ENCODE measurements at places on chromosomes 11 and 22. TPM values are rescaled to one million over a fixed set of nuclear protein-coding genes. Genes with fewer than 3 reads are reported as not detected.

DNA sequence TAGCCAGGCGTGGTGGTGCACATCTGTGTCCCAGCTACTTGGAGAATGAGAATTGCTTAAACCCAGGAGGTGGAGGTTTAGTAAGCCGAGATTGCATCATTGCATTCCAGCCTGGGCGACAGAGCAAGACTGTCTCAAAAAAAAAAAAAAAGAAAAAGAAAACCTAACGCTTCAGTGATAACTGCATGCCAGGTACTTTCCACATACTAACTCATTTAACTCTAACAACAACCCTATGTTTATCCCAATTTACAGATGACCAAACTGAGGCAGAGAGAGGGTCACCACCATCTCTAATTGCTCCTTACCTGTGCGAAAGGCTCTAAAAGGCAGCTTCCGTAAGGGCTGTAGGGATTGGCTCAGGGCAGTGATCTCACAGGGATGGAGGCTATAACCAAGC is 11.6 kb downstream of the PISD start:
- DNase-seq, result no peak

DNA sequence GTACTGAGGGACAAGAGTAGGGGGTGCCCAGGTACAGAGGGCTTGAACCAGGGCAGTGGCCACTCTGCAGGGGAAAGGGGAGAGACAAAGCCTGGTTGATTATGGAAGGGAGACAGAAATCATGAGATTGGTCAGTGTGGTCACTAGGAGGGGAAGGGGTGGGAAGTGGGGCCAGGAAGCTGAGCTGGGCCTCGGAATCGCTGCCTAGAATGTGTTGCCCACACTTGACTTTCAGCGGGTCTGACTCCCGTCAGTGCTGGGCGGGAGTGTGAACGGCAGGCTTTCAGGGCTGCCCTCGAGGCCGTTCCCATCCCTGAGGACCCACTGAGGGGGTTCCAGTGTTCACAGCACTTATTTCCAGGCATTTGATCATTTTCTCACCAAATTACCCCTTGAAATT is 5.9 kb downstream of the DAGLA start:
- no peak for DNase-seq

DNA sequence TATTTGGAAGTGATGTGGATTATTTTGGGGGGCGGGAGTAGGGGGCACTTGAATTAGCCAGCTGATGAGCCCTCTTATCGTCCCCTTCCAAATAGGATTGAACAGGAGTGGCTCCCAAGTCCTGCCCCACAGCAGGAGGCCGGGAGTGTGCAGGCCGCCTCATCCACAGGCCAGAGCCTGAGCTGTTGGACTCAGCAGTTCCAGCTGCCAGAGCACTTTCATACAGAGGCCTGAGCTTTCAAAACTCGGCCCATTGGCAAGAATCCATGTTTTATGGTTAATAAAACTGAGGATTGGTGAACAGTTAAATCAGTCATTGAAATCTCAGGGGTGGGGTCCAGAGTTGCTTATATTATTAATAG is 9.6 kb downstream of the FAM118A start:
- DNase-seq, result no peak

- DNase-seq, result no peak
Observed at GRCh38 chr22:27295040-27295439, 506.5 kb downstream of the MN1 start.

DNA sequence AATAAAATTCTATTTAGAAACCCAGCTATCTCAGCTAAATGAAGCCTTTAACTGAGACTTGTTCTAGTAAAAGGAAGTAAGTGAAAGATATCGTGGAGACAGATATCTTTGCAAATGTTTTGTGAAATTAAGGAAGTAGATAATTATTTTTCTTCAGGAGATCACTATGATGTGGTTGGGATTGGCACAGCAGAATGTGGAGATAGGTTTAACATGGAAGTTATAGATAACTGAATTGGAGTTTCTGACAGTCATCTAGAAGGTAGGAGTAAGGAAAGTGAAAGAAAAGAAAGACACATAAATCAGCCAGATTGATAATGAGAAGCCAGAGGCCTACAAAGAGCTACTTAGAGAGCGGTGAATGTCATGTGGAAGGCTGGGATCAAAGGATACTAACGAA is 4.7 kb upstream of the CASP5 start:
- no peak for DNase-seq

YPEL1 gene
- total RNA-seq, result 19.0 TPM

- DNase-seq, result no peak
Observed at GRCh38 chr11:396511-396947, 2.5 kb downstream of the PKP3 start.

DNA sequence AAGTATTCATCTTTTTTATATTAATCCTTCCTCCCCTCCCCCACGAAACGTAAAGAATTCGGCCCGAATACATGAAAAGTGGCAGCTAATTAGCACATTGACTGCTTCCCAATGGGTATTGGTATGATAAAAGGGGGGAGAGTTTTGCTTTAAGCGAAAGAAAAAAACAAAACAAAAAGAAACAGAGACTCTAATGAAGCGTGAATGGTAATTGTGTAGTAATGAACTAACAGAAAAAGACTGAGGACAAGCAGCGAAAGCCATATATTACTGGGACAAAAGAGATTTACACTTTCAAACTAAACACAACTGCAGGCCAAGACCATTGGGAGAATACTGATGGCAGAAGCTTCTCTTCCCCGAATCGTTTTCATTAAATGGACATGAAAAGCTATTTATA is 2.5 kb downstream of the DBX1 start:
- DNase-seq, result no peak

GRCh38 chr11:113906516-113906915 is 1.9 kb downstream of the HTR3B start:
- no peak for DNase-seq

- no peak for DNase-seq
Observed at GRCh38 chr11:85672105-85672902, 7.4 kb upstream of the CREBZF start.

BAIAP2L2 gene
- total RNA-seq, result 0.40 TPM

LIPT2 gene
- 3.4 TPM for total RNA-seq

DNA sequence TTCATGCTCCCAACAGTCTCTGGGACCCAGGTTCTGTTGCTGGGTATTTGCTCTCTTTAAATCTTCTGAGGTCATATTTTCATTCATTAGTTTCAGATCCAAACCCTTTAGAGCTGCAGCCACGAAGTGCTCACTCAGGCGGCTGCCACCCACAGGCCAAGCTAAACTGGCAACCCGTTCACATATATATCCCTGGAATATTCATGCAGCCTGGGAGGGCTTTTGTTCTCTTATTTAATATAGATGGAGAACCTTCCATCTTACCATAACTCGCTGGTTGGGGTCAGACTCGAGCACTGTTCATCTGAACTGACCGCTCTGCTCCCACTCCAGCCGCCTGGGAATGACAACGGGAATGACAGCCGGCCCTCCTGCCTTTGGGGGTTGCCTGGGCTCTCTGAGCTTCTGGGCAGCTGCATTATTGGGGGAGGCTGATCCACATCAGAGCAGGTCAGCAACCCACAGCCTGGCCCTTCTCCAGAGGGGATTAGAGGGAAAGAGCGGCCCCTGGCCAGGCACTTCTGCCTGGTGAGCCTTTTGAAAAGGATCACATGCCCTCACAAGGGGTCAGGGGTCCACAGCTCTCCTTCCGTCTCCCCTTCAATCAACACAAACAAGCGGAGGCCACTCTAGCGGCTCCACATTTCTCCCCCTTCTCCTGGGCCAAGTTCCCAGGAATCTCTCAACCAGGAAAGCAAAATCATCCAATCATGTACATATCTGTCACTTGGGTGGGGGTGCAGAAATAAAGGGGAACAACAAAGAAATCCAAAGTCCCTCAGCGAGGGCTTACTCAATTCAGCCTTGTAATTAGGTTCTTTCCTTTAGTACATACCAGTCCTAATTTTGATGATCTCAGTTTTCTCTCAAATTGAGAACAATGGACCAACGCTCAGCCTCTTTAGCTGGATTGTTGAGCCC is 11.8 kb downstream of the TMEM184B start:
- DNase-seq, result no peak

DKK3 gene
- total RNA-seq, result not detected

CD3G gene
- total RNA-seq, result 7.1 TPM

GRCh38 chr11:1746956-1747752 is 3.2 kb downstream of the IFITM10 start:
- DNase-seq, result no peak

DNA sequence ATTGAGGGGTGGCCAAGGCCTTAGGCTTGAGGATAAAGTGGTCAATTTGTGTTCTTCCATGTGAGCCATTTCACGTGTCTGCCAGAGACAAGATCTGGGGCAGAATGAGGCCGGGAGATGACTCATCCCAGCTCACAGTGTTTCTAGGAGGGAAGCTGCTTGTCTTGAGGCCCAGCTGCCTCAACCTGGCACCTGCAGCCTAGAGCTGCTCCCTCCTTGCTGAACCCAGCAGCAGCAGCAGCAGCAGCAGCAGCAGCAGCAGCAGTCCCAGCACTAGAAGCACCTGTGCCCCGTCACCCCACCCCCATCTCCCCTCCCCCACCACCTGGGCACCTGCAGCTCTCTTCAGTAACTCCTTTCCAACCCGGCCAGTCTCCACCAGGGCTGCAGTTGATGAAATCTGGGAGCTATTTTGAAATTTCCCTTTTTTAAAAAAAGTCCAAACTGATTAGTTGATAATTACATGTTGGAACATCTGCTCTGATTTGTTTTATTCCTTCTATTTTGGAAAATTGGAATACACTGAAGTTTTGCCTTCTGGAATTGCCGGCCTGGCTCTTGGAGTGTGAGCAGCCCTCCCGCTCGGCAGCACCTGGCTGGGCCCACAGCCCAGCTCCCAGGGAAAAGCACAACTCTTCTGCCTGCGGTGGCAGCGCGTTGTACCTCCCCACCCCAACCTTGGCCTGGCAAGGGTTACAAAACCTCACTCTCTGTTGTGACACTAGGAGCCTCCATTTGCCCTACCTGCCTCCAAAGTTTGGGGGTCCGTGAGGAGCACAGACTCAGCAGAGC is 143.5 kb downstream of the NXPE2 start:
- no peak for DNase-seq

DNA sequence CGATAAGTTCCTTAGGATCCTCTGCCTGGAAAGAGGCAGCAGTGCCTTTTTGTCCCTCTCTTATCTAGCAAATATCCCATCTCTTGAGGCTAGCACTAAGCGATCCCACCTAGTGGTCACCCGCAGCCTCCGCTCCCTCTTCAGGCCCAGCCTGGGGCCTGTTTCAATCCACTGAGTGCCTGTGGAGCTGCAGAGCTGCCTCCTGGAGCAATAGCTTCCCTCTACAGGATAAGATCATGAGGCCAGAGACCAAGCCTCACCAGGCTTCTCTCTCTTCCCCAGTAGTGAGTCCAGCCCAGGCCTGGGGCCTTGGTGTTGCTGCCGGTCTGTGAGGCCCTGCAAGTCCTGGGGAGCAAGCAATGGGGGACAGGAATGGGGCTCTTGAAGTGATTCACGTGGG is 65.8 kb downstream of the SLC22A12 start:
- no peak for DNase-seq

DNA sequence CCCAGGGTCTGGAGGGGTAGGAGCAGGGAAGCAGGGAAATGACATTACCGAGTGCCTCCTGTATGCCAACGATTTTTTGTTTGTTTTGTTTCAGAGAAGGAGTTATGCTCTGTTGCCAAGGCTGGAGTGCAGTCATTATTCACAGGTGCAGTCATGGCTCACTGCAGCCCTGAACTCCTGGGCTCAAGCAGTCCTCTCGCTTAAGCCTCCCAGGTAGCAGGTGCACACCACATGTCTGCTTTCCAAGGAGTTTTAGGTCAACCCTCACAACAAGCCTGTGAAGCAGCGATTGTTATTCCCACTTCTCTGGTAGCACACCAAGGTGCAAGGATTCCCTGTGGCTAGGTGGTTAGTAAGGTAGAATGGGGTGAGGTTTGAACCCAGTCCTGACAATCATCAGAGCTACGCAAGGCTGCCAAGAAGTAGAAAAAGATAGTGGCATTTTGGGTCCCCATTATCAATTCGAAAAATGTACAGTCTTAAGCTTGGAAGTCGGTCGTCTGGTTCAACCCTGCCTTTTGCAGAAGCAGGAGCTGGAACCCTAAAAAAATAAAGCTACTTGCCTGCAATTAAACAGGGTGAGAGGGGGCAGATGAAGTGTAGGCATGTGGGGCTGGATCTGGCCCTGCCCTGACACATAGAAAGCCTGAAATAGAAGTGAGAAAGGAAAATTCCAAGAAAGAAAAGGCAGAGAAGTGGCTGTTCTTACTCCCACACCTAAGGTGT is 9.1 kb downstream of the UCP3 start:
- DNase-seq, result peak; percentile 16

DNA sequence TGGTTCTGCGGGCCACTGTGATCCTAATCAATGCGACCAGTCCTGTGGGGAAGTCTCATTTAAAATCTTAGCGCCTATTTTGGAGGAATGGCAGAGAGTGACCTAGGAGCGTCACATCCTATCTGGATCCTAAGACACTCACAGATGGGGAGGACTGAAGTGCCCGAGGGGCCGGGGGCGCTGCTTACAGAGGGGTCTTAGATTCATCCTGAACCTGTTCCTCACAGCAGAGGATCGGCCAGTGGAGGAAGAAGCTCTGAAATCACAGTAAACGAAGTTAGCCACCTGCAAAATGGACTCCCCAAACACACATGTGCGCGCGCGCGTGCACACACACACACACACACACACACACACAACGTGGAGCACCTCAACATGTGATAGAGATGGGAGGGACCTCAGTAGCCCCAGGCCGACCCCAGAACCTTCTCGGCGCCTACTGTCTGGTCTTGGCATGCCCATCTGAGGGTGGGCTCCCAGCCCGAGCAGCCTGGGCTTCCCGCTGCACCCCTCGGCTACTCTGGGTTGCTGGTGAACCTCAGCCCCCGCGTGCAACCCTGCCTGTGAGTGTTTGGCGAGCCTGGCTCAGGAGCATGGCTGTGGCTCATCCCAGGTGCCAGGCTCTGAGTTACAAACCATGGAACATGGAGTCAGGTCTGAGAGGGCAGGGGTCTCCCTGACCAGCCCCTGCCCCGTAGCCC is 613.3 kb downstream of the TBC1D22A start:
- DNase-seq, result no peak

GRCh38 chr11:122523846-122524805 is 131.4 kb upstream of the UBASH3B start:
- DNase-seq, result no peak

DNA sequence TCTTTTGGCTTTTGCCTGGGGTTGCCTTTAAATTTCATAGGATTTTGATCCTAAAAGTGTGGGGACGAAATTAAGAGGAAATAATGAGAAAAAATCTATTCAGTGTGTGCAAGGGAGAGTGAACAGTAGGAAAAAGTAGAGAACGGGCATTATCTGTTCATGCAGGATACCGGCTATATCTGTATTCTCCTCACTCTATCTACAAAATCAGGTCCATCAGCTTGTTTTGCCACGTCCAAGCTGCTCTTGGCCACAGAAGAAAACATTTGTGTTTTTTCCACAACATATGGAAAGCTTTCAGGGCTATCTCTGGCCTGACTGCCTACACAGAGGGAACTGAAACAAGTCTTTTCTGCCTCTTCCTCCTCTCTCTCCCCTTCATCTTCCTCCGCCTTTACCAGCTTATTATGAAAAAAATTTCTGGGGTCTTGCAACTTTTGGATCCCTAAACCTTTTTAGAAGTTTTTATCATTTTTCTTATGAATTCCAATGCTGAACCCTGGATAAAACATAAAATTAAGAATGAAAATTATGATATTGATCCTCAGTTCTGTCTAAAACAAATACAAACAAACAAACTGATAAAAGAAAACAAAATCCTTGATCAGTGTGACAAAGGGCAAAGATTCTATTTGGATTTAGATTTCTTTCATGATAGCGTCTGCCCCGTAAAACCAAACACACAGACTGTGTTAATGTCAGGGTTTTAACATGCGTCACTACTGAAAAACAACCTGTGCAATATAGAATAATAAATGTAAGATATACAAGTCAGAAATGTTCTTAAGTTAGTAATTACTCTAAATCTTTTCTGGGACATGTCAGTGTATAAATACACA is 219.7 kb downstream of the CNTN5 start:
- no peak for DNase-seq

- DNase-seq, result no peak
Observed at GRCh38 chr11:8705146-8705545, 22.6 kb downstream of the RPL27A start.

MYO7A gene
- 0.05 TPM for total RNA-seq

All from natural killer cell treated with Interleukin-12 subunit alpha and Interleukin-12 subunit beta and Interleukin-15 and Interleukin-18, amount 100 ng/mL, for 72 hours (primary cell).